ENCODE measurements at places on chromosomes 6 and 20.

DNA sequence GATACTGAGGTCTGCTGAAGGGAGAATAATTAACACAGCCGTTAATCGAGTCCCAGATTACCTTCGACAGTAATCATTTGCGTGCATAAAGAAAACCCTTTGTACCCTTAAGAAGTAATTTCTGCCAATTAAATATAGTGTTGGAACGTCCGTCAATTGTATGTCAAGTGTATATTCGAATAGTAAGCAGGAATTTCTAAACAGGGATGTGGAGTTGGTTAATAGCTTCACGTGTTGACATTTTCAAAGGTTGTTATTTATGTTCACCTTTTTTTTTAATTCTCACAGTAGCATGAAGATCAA is 798 bp upstream of the SNAP91 start:
- no peak for DNase-seq

- DNase-seq = no peak
Observed at GRCh38 chr20:47749339-47749738, 35.9 kb downstream of the SULF2 start.

DNA sequence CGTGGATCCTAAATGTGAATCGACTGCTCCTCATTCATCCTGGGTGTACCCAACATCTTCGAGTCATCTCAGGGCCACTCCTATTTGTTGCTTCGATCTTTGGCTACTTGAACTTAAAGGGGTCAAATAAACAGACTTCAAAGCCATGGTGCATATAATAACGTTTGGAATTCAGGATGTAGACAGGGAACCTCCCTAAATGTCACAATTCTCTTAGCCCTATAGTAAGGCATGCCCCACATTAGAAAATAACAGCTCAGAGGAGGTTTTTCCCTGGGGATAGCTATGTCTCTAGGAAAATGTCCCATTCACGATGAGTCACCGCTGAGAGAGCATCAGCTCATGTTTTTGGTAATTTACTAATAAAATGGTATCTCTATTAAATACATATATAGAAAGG is 54.8 kb upstream of the BMP6 start:
- DNase-seq = no peak

GRCh38 chr6:168437751-168438150 is 3.2 kb upstream of the SMOC2 start:
- DNase-seq = no peak

GRCh38 chr20:10356628-10357027 is 77.4 kb downstream of the MKKS start:
- no peak for DNase-seq

DNA sequence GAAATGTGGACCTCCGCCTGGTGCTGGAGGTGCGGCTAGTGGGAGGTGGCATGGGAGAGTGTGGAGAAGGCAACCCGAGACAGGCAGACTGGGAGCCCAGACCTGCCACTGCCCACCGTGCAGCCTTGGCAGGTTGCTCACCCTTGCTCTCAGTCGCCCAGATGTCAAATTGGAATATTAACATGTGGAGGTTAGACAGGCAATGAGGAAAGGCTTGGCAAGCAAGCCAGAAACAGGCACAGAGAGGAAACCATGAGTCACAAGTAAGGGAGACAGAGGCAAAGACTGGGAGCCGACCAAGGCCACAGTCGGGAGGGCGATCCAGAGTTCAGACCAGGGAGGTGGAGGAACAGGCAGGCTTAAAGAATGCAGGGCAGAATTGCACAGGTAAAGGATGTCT is 178.2 kb downstream of the FOXC1 start:
- no peak for DNase-seq

DNA sequence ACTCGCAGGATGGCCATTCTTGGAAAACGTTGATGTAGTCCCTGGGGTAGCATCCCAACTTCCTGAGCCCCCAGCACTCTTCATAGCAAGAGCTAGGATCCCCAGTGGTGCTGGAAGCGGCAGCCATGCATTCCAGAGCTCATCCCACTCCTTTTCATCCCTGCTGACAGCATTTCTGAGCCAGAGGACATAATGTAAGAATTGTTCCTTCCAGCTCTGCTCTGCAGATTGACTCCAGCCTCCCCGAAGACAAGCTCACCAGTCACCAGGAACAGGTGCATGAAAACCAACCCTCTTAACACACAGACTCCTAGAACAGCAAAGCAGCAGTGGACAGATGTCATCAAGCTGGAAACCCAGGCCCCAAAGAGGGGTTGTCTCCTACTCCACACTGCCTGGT is 3.8 kb downstream of the SLC13A3 start:
- DNase-seq = no peak

- no peak for DNase-seq
Observed at GRCh38 chr6:52568320-52568719, 8.5 kb downstream of the TRAM2 start.

GRCh38 chr6:41836660-41837052 is 49.2 kb downstream of the TOMM6 start:
- DNase-seq = no peak

GRCh38 chr6:117728626-117729025 is 53.4 kb downstream of the NUS1 start:
- no peak for DNase-seq

DNA sequence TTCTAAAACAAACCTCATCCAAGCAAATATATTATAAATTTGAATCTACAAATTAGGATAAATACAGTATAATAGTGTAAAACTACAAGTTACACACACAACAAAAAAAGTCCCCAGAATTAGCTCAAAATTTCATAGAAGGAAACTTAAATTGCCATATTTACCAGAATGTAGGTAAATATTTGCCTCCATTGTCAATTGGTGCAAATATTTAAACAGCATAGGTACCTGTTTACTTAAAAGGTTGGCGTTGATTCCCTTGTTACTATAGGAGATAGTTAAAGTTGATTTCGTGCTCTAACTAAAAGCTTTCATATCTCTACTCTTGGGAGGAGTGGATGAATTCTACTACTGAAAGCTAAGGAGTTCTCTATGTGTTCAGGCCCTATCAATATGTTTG is 111.6 kb upstream of the TENT5A start:
- no peak for DNase-seq

DNA sequence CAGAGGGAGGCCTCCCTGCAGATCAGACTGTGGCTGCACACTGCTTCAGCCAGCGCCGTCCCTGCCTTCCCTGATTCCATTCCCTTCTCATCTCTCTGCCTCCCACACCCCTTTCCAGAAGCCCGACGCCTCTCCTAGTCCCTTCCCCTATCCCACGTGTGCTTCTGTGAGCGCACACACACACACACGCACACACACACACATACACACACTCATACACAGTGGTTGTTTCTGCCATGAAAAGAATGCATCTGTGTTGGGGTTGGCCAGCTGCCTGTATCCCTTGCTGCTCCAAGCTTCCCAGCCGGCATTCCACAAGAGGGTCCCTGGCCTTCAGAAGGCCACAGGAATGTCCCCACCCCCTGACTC is 51.7 kb downstream of the MOCS1 start:
- DNase-seq = peak; percentile 88

DNA sequence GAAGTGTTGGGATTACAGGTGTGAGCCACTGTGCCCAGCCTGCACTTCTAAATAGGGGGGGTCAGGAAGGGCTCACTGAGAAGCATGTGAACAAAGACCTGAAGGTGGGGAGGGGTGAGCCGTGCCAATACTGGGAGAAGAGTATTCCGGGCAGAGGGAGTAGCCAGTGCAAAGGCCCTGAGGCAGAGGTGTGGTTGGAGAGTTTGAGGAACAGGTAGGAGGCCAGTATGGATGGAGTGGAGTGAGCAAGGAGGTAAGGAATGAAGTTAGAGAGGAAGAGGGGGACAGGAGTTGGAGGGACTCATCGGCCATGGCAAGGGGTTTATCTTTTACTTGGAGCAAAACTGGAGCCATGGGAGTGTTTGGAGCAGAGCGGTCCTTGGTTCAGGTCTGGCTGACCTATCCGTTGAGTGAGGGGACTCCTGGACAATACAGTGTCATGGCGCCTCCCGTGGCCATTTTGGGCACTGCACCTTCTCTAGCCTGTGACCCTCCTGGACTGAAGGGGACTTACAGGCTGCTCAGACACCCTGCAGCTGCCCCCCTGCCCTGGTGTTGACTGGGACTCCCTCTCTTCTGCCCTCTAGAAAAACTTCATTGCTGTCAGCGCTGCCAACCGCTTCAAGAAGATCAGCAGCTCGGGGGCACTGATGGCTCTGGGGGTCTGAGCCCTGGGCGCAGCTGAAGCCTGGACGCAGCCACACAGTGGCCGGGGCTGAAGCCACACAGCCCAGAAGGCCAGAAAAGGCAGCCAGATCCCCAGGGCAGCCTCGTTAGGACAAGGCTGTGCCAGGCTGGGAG is 12.1 kb downstream of the FOXS1 start:
- no peak for DNase-seq

DNA sequence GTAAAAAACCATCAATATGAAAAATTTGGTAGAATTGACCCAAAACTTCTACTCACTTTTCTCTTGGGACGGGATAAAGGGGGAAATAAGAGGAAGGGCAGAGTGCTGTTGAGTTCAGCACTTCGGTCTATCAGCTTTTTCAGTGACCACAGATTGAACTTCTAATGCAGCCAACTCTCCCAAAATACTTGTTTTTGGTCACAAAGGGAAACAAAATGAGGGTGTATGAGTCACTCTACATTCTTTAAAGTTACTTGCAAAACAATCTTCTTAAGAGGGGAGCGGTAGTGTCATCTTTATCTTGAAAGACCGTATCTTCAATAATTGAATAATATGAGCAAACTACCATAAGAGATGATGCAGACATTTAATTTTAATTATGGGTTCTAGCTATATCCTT is 661.3 kb downstream of the CD109 start:
- no peak for DNase-seq

- no peak for DNase-seq
Observed at GRCh38 chr6:150635906-150636514, 36.3 kb downstream of the PLEKHG1 start.

DNA sequence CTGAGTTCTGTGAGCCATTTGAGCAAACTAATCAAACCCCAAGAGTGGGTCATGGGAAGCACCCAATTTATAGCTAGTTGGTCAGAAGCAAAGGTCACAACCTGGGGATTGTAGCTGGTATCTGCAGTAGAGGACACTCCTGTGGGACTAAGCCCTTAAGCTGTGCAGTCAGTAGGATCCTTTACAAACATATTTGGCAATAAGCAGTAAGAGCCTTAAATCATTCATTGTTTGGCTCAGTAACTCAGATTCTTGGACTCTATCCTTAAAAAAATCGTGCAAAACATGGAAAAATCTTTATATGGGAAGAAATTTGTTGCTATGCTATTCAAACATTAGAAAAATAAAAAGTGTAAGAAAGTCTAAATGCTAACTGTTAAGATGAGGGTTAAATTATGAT is 29.9 kb downstream of the FRK start:
- DNase-seq = no peak

DNA sequence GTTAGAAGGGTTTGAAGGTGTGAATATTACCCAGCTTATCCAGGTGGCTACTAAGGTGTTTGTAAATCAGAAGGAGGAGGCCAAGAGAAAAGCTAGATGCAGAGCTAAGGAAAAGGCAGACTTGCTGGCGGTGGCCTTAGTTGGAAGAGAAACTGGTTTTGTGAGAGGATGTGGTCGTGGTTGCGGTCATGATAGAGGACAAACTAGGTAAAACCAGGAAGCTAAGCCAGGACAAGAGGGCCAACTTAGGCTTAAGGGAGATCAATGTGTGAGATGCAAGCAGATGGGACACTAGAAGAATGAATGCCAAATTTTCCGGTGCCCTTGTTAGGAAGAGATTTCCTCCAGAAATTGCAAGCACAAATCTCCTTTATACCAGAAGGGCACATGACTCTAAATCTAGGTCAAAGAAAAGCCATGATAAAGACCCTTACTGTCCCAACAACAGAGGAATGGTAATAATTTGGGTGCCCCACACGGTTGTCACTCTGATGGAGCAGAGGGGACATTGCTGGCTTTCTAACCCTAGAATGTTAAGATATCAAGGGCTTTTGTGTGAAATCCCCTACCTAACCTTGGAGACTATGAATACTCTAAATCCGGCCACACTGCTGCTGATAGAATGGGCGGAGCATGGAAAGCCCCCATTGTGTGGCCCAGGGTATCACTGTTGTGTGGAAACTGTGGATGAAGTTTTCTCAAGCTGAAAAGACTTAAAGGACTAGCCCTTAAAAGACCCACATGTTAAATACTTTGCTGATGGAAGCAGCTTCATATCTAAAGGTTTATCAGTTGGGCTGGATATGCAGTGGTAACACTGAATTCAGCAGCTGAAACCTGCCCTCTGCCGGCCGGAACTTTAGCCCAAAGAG is 7.8 kb downstream of the IL22RA2 start:
- no peak for DNase-seq

DNA sequence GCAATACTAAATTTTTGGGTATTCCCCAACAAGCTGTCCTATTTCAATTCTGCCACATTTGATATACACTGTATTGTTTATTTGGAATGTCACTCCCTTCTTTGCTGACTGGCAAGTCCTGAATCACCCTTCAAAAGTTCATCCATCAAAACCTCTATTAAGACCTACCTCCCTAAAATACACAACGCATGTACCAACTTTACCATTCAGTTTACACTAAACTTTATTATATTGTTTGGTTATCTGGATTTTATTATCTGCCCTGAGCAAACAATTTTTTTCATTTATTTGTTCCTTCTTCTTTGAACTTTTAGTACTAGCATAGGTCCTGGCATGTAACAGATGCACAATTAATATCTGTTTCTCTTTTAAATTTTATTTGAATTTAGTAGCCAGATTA is 958.2 kb upstream of the ADGRB3 start:
- no peak for DNase-seq

DNA sequence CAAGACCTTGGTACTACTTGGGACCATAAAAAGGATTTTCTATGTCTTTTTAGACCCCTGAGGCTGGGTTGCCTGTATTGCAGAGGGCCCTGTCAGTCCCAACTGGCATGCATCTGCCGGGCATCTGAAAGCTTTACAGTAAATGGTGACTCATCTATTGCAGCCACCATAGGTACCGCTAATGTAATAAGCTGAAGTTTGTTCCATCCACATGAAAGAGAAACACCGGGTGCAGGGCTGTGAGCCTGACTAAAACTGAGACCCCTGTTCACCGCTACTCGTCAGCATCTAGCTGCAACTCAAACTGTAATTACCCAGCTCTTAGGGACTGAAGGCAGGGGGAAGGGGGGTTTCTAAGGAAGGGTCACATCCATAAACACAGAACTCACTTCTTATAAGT is 49.5 kb downstream of the TRERF1 start:
- DNase-seq = no peak

GRCh38 chr20:63692436-63693082 is 3.9 kb upstream of the TNFRSF6B start:
- DNase-seq = no peak

DNA sequence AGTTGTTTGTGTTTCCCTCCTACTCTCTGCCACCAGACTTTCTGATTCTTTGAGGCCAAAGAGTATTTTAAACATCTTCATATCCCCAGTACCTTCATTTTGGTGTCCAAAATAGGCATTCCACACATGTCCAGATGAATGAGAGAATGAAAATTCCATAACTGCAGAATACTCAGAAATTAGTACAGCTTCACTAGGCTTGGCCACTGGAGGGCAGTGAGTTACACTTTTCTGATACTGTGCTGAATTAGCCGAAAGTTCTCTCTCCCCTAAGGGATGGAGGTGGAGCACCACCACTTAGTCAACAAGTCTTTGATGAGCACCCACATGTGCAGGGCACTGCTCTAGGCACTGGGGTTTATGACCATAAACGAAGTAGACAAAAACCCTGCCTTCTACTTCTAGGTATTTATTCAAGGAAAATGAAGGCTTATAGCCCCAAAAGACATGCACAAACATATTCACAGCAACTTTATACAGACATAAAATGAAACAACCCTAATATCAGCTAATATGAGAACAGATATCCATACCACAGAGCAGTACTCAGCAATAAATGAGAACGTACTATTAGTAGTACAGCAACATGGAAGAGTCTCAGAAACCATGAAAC is 46.1 kb upstream of the TMEM217 start:
- no peak for DNase-seq
